Cardiac muscle cell (in vitro differentiated cells and primary cell): ENCODE measurements at places on chromosomes 5 and 9. TPM values are rescaled to one million over a fixed set of nuclear protein-coding genes. Genes with fewer than 3 reads are reported as not detected.

GRCh38 chr5:174527916-174528540, 196.4 kb upstream of the MSX2 start:
- H3K4me1 ChIP-seq: peaks cover 21% of the 10 kb centered on the region
- H3K36me3 ChIP-seq: no peaks in the 10 kb centered on the region
- no peak overlapping the region for H3K27ac ChIP-seq
- no peak overlapping the region for H3K4me3 ChIP-seq
- no peaks in the 10 kb centered on the region for H3K27me3 ChIP-seq

- H3K27ac ChIP-seq: no peak overlapping the region
- peaks cover 4% of the 10 kb centered on the region for H3K4me1 ChIP-seq
- H3K4me3 ChIP-seq: no peak overlapping the region
- no peak for DNase-seq
- no peaks in the 10 kb centered on the region for H3K27me3 ChIP-seq
These were observed 34.1 kb upstream of the PLPP1 start for GRCh38 chr5:55568654-55569512.

DNA sequence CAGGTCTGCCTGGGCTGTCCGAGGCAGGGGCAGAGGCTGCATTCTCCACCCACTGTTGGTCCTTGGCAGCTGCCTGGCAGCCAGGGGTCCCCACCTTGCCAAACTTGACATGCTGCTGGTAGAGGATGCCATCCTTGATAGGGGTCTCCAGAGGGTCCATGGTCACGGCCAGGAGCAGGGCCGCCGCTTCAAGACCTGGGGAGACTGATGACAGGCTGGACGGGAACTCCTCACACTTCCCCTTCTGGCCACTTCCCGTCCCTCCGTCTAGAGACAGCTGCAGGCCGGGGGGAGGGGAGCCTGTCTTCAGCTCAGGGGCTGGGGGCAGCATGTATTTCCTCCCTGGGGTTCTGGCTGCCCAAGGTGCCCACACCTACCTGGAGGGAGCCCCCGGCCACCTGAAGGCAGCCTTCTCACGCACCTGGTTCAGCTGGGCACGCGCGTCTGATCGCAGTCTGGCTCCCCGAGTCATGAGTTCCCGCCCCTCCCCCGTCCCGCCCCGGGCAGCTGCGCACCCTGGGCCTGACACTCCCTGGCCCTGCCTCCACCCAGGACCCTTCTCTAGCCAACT, at the start of gene DOK3:
Gene DOK3 (minus strand): TSS at position 446 of the 571 bp plus-strand sequence. CDS start 286 bp downstream, at position 160.
- H3K36me3 ChIP-seq: peaks cover 29% of the 10 kb centered on the region
- H3K27ac ChIP-seq: no peak within 1 kb of the TSS
- no peak within 1 kb of the TSS for H3K4me3 ChIP-seq

DNA sequence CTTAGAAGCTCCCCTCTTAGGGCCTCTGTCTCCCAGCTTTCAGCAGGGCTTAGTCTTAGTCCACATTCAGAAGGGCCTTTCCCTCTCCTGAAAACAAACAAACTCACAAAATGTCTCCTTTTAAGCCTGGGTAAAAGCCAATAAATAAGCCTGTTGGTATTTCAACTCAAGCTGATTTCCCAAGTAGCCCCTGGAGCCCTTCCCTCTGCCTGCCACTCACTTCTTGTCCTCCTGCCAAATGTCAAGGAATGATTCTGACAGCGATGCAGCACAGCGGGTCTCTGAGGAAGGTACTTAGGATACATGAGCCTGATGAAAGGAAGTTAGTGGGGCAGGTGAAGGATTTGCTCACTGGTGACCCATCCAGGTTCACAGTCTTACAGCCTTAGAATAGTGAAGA, 210.5 kb downstream of the PJA2 start:
- DNase-seq: peak; percentile 10
- H3K27me3 ChIP-seq: no peaks in the 10 kb centered on the region

- no peaks in the 10 kb centered on the region for H3K36me3 ChIP-seq
- peak overlapping the region; percentile 86 for H3K27ac ChIP-seq
- H3K27me3 ChIP-seq: no peaks in the 10 kb centered on the region
- H3K4me3 ChIP-seq: no peak overlapping the region
- peaks cover 46% of the 10 kb centered on the region for H3K4me1 ChIP-seq
These were observed 49.3 kb downstream of the ALG2 start for GRCh38 chr9:99172124-99173091.

DNA sequence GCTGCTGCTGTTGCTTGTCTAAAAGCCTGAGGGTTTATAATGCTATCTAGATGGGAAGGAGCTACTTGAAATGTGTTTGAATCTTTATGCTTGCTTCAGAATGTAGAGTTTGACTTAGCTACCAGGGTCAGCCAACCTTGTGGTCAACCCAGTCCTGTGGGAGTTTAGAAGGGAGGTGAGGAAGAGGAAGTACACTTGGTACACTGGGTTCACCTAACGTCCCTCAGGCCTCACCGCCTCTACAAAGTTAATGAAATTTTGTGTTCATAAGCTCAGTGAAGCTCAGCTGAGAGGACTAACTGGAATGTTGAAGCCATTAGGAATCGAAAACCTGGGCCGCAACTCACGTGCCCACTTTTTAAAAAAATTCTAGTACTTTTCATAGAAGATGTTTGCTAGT, 10.7 kb downstream of the IQGAP2 start:
- H3K4me3 ChIP-seq: no peak overlapping the region
- no peak overlapping the region for H3K27ac ChIP-seq
- no peaks in the 10 kb centered on the region for H3K4me1 ChIP-seq
- DNase-seq: no peak
- no peaks in the 10 kb centered on the region for H3K27me3 ChIP-seq

DNA sequence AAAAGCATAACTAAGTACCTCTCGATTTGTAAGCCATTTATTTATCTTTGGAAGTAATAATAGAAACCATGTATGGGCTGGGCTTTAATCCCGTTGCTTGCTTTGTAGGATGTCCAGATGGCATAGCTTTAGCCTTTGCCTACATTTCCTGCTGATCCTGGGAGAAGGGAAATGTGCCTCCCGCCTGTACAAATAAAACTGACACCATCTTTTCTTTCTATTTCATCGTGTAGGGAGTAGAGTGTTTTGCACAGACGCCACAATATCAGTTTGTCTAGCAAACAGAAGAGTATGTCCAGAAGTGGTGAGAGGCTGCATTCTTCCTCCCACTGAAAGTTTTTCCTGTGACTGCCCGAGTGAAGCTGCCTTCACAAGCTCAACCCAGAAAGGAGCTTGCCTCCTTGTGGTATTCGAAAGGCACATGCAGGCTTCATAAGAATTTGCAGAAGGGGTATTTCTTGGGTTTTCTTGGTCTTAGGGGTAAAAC, 24.7 kb upstream of the TJP2 start:
- peak; percentile 40 for DNase-seq
- peak overlapping the region; percentile 41 for H3K27ac ChIP-seq
- no peaks in the 10 kb centered on the region for H3K27me3 ChIP-seq
- no peak overlapping the region for H3K4me3 ChIP-seq
- no peaks in the 10 kb centered on the region for H3K36me3 ChIP-seq

- no peak overlapping the region for H3K27ac ChIP-seq
- DNase-seq: no peak
- peaks cover 27% of the 10 kb centered on the region for H3K4me1 ChIP-seq
- no peak overlapping the region for H3K4me3 ChIP-seq
- H3K36me3 ChIP-seq: no peaks in the 10 kb centered on the region
These were observed 162.4 kb downstream of the ESM1 start for GRCh38 chr5:54823006-54823405.

DNA sequence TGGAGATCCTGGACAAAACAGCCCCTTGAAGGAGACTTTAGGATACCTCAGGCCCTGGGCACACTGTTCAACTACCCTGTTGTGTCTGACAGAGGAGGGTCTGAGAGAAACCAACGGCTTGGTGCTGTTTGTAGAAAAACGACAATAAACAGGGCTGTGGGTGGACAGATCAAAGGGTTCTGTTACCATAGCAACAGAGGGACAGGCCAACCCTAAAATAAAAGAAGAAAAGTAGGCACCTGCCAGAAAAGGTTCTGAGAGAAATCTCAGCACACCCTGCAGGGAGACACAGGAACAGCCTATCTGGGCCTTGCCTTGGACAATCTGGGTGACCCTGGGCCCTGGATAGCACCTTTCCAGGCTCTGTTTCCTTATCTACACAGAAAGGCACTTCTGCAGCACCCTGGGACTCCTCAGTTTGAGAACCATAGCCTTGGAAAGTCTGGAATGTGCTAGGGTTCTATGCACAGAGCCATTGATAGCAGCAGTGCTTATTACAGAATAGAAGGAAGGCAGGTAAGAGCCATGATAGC, 104.8 kb upstream of the TBC1D2 start:
- H3K36me3 ChIP-seq: no peaks in the 10 kb centered on the region
- H3K27ac ChIP-seq: no peak overlapping the region
- no peak for DNase-seq
- no peaks in the 10 kb centered on the region for H3K4me1 ChIP-seq

DNA sequence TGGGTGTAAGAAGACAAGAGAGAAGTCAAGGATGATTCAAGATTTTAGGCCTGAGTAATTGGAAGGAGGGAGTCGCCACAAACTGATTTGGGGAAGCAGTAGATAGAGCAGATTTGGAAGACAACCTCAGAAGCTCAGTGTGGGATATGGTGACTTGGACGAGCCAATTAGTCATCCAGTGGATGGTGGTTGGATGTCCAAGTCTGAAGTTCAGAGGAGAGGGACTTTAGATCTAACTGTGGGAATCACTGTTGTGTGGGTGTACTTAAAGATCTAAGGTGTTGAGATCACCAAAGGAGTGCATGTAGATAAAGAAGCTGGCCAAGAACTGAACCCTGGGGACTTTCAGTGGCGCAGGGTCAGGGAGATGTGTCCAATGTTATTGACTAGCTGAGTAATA, 2.2 kb downstream of the IDNK start:
- H3K27me3 ChIP-seq: no peaks in the 10 kb centered on the region
- H3K36me3 ChIP-seq: no peaks in the 10 kb centered on the region

GRCh38 chr5:144191998-144192397, 21.3 kb downstream of the KCTD16 start:
- peaks cover 13% of the 10 kb centered on the region for H3K27me3 ChIP-seq
- no peak overlapping the region for H3K4me3 ChIP-seq
- H3K36me3 ChIP-seq: no peaks in the 10 kb centered on the region
- no peaks in the 10 kb centered on the region for H3K4me1 ChIP-seq
- H3K27ac ChIP-seq: no peak overlapping the region

The SPEF2 gene
- polyA plus RNA-seq: 3.2 and 4.4 TPM in 2 replicates

The GOLGA2 gene
- 32.0 and 35.3 TPM in 2 replicates for polyA plus RNA-seq

The FAT2 gene
- polyA plus RNA-seq: 0.10 TPM in 1 of 2 replicates, not detected in the other

The CCL27 gene
- polyA plus RNA-seq: 1.1 and 1.3 TPM in 2 replicates

The LAMC3 gene
- 5.4 and 7.6 TPM in 2 replicates for polyA plus RNA-seq

The DNAJA1 gene
- 153 and 202 TPM in 2 replicates for polyA plus RNA-seq

The IRGM gene
- not detected in 2 replicates for polyA plus RNA-seq
